ENCODE measurements at places on chromosomes 2 and 18.

DNA sequence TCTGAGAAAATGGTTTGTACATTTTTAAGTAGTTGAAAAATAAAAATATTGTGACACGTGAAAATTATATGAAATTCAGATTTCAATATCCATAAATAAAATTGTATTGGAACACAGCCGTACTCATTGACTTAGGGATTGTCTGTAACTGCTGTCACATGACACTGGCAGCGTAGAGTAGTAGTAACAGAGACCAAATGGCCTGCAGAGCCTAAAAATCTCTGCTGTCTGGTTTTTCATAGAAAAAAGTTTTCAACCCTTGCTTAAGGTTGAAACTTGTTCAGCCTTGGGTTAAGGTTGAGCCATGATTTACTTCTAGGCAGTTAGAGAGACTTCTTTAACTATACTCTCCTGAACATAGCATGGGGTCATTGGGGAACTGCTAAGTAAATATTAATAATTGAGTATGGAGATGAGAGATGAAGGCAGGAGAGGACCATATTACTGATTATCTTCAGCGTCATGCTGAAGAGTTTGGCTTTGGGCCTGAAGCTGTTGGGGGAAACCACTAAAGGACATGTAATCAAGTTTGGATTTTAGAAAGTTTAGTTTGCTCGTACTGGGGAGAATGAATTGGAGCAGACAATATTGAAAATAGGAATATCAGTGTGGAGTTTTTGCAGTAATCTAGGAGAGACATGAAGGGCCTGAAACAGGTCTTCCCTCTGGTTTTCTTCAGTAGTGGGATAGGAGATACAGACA, 16.2 kb downstream of the EML4 start:
- no peak for DNase-seq

DNA sequence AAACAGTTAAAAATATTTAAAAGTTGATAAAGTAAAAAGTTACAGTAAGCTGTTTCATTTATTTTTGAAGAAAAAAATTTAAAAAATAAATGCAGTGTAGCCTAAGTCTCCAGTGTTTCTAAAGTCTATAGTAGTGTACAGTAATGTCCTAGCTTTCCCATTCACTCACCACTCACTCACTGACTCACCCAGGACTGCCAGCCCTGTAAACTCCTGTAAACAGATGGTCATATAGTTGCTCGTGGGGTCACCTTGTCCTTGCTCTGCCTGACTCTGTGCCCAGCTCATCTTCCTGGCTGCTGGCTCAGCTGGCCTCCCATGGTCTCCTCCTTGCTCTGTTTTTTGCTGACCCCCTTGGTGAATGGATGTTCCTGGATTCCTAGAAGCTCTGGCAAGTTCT, 180.3 kb downstream of the VAPA start:
- DNase-seq = no peak

DNA sequence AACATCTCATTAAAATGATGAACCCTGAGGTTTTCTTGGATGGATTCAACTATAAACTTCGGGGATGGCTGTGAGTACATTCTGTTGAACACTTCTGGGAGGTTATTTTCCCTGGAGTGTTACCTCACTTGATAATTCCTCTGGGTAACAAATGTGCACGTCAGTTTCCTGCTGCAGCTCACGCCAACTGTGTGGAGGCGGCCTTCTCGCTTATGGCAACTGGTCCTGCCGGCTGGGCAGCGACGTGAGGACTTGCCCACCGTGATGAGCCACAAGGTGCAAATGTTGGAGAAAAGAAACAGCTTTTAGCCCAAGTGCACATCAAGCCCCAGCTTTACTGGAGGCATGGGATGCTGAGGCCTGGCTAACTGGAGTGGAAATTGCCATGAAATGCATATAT, 15.9 kb downstream of the MYCN start:
- no peak for DNase-seq

DNA sequence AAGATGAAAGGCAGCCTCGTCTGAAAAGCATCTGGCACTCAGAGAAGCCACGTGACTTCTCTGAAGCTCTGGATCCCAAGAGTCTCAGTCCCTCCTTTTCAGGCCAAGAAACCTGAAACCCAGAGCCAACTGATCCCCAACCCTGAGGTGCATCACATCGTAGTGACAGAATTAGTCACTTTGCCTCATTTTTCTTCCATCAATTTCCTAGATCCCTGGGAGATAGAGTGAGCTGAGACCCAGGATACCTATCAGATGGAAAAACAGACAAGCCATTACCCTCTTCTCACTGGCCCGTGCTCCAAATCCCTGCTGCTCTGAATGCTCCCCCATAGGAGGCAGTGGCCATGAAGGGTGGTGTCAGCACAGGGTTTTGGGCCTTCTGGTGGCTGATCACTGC, 113.1 kb downstream of the ALK start:
- DNase-seq = no peak

Measured in fibroblast of pulmonary artery (primary cell).